K562 (cell line): ENCODE measurements at places on chromosomes 3 and 15. TPM values are rescaled to one million over a fixed set of nuclear protein-coding genes. Genes with fewer than 3 reads are reported as not detected.

GRCh38 chr15:89144491-89144890, 56.2 kb downstream of the ABHD2 start:
- no peaks in the 10 kb centered on the region; the same call in 1 of the 2 replicates for H3K4me1 ChIP-seq
- no peak for DNase-seq
- no peak overlapping the region for H3K27ac ChIP-seq
- no peak overlapping the region for H3K4me3 ChIP-seq

Gene MAN2C1
- polyA plus RNA-seq, result 101 and 141 TPM in 2 replicates

Gene CCR8
- not detected in 2 replicates for polyA plus RNA-seq

- H3K36me3 ChIP-seq, result no peaks in the 10 kb centered on the region
- no peaks in the 10 kb centered on the region for H3K4me1 ChIP-seq
- no peak overlapping the region for H3K4me3 ChIP-seq
- no peak for DNase-seq
Observed at GRCh38 chr3:126322181-126322967, 34.8 kb downstream of the KLF15 start.

DNA sequence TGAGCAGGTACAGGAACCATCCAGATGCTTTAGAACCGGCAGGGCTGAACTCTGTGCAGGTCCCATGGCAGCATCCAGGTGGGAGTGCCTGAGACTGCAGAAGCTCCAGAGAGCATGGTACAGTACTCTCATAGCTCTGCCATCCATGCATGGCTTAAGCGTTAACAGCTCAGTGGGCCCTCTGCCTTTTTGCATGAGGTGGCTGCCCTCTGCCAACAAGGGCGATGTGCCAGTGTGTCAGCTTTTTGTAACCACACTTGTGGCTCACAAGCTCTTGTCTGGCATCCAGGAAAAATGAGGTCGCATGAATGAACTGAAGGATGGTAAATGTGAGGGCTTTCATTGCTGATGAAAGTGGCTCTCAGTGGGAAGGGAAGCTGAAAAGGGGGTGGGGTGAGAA, 950.1 kb downstream of the DIPK2A start:
- H3K36me3 ChIP-seq, result no peaks in the 10 kb centered on the region
- H3K4me3 ChIP-seq, result no peak overlapping the region
- no peak for DNase-seq

DNA sequence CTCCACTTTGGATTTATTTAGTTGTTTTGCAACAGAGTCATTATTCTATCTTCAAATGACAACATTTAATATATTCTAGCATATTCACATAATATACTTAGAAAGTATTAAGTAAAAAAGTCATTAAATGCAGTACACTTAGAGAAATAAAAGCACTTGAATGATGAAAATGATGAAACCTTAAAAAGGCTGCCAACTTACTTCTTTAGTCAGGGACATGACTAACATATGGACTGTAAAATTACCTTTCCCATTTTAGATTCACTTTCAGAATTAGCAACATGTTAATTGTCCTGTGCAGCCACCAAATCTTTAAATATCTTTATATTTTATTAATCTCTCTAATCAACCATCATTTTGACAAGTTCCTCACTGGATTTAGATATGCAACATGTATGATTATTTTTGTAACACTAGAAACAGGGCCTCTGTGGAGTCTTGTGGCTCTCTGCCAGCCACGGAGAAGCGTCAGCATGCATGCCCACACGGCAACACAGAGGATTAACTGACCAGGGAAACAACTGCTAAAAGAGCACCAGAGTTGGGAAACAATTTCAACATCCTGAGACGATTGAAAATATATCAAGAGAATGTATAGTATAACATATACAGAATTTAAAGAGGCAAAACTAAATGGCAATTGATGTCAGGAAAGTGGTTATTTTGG, 95.7 kb downstream of the ANO10 start:
- no peaks in the 10 kb centered on the region for H3K27me3 ChIP-seq
- no peak for DNase-seq
- H3K27ac ChIP-seq, result no peak overlapping the region
- H3K4me3 ChIP-seq, result no peak overlapping the region

Gene IL17RD
- polyA plus RNA-seq, result not detected in 2 replicates

DNA sequence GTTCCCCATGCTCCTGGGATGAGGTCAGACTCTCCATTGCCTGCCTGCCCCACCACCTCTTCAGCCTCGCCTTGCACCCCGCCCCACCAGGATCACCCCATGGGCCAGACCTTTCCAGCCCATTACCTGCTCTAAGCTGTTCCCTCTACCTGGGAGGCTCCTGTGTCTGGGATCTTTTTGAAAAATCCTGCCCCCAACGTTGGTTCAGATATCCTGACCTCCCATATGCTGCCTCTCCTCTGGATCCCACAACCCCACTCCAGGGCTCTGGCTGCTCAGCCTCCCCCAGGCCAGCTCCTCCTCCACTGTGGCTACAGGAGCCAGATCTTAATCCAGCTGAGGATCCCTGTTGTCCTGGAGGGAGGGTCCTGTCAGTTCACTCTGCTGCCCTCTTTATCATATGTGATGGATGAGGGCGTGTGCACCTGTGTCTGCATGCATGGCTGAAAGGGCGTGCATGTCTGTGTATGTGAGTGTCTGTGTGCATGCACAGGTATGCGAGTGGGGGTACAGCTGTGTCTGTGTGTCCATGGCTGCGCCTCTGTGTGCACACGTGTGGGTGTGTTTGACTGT, 21.7 kb upstream of the ALAS1 start:
- DNase-seq, result no peak
- H3K27me3 ChIP-seq, result no peaks in the 10 kb centered on the region
- H3K4me1 ChIP-seq, result peaks cover 3% of the 10 kb centered on the region; the same call in 2 of the 3 replicates
- H3K27ac ChIP-seq, result no peak overlapping the region
- no peak overlapping the region for H3K4me3 ChIP-seq

GRCh38 chr3:195613468-195614069, 29.8 kb upstream of the APOD start:
- no peaks in the 10 kb centered on the region for H3K36me3 ChIP-seq
- no peak overlapping the region for H3K4me3 ChIP-seq
- no peak overlapping the region for H3K27ac ChIP-seq
- H3K27me3 ChIP-seq, result peaks cover 20% of the 10 kb centered on the region
- DNase-seq, result no peak
- peaks cover 5% of the 10 kb centered on the region for H3K4me1 ChIP-seq

Gene HRG
- polyA plus RNA-seq, result not detected in 2 replicates

Gene ARHGEF26
- polyA plus RNA-seq, result 0.31 TPM in 1 of 2 replicates, not detected in the other

DNA sequence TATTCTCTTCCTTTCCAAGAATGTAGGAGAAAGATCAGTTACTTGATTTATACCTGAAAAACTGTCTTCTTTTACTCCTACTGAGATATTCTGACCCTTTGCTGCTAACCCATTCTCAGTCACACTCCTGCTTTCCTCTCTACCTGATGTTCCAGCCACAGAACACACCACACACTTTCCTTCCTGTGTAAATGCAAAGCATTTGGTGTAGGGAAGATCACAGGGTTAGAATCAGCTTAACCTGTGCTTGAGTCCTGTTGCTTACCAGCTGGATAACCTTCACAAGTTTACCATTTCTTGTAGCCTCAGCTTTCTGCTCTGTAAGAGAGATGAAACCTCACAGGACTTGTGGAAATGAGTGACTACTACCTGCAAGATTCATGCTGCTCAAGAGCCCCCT, 489.8 kb upstream of the GOLIM4 start:
- no peak for DNase-seq
- no peaks in the 10 kb centered on the region for H3K4me1 ChIP-seq
- no peak overlapping the region for H3K27ac ChIP-seq
- H3K4me3 ChIP-seq, result no peak overlapping the region
- no peaks in the 10 kb centered on the region for H3K27me3 ChIP-seq

Gene TNFAIP8L3
- not detected in 2 replicates for polyA plus RNA-seq

Gene PGBD4
- 2.7 and 3.2 TPM in 2 replicates for polyA plus RNA-seq

GRCh38 chr3:126924458-126924857, 58.5 kb upstream of the PLXNA1 start:
- no peaks in the 10 kb centered on the region for H3K27me3 ChIP-seq
- DNase-seq, result no peak
- H3K36me3 ChIP-seq, result no peaks in the 10 kb centered on the region
- H3K4me3 ChIP-seq, result no peak overlapping the region
- H3K27ac ChIP-seq, result no peak overlapping the region

Gene CHD2
- 55.3 and 61.3 TPM in 2 replicates for polyA plus RNA-seq

DNA sequence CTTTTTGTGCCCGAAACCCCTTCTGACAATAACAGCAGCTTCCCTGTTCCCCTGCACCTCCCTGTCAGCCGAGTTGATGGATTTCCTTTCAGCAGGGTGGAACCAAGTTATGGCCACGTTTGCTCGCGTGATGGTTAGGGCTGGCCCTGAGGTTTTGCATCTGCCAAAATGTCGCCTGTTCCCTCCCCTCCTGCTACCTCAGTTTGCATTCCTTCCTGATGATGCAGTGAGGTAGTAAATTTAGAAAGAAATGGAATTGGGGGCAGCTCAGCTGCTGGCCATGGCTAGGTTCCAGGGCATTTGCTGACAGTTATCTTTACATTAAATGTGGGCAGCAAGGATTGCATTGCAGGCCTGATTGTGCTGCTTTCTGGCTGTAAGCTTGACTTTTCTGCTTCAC, 13.2 kb downstream of the LIMD1 start:
- no peak overlapping the region for H3K4me3 ChIP-seq
- H3K4me1 ChIP-seq, result no peaks in the 10 kb centered on the region
- no peaks in the 10 kb centered on the region for H3K27me3 ChIP-seq
- no peak for DNase-seq
- no peak overlapping the region for H3K27ac ChIP-seq
- peaks cover 52% of the 10 kb centered on the region; the same call in 2 of the 3 replicates for H3K36me3 ChIP-seq

Gene CNTN6
- not detected in 2 replicates for polyA plus RNA-seq

GRCh38 chr3:15116032-15116669, 17.2 kb upstream of the RBSN start:
- H3K4me1 ChIP-seq, result peaks cover 10% of the 10 kb centered on the region
- DNase-seq, result no peak
- no peak overlapping the region for H3K27ac ChIP-seq
